ENCODE measurements at places on chromosomes 5 and 9.

GRCh38 chr5:88281322-88281721 is 12.7 kb upstream of the TMEM161B start:
- no peak for DNase-seq

DNA sequence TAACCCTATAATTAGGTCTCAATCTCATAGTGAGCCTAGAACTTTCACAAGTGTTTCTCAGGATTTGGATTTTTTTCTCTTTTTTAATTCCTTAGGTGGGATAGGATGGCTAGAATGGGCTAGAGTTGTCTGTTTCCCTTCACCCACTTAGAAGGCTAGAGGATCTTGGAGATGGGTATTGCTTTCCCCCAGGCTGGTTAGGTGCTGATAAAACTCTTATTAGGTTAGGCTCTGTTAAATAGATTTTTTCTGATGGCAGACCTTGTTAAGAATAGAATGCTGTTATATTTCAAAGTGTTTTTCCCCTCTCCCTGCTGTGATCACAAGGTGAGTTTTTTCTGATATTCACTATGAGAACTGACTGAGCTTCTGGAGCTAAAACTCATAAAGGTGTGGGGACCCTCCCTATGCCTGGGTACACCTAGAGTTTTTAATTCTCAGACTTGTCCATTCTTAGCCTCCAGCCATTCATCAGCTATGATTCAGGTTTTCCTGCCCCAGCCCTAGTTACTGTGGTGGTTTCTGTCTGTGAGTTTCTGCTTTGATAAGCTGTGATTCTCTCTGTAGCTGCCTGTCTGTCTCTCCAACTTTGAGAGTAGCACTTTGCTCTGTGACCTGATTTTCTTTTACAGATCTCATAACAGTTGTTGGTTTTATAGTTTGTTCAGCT is 132.4 kb downstream of the HACD4 start:
- no peak for DNase-seq

GRCh38 chr9:107239474-107239873 is 43.6 kb upstream of the RAD23B start:
- no peak for DNase-seq

- DNase-seq = no peak
Measured at GRCh38 chr5:35202319-35203111, 27.8 kb downstream of the PRLR start.

- DNase-seq = no peak
Measured at GRCh38 chr5:78405829-78406750, 45.7 kb downstream of the SCAMP1 start.

GRCh38 chr5:113081091-113081839 is 104.7 kb downstream of the DCP2 start:
- DNase-seq = no peak

DNA sequence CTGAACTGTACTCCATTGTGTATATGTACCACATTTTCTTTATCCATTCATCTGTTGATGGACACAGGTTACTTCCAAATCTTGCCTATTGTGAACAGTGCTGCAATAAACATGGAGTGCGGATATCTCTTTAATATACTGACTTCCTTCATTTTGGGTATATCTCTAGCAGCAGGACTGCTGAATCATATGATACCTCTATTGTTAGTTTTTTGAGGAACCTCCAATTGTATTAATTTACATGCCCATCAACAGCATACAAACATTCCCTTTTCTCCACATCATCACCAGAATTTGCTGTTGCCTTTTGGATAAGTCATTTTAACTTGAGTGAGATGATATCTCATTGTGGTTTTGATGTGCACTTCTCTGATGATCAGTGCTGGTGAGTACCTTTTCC is 81.8 kb upstream of the FAM120A start:
- no peak for DNase-seq

GRCh38 chr9:125323615-125324014 is 62.0 kb downstream of the GAPVD1 start:
- no peak for DNase-seq

GRCh38 chr5:131533836-131534235 is 101.2 kb downstream of the RAPGEF6 start:
- no peak for DNase-seq

- no peak for DNase-seq
Measured at GRCh38 chr5:151383011-151383410, 35.7 kb upstream of the SLC36A2 start.

- no peak for DNase-seq
Measured at GRCh38 chr5:6633469-6634245, 417 bp downstream of the SRD5A1 start.

DNA sequence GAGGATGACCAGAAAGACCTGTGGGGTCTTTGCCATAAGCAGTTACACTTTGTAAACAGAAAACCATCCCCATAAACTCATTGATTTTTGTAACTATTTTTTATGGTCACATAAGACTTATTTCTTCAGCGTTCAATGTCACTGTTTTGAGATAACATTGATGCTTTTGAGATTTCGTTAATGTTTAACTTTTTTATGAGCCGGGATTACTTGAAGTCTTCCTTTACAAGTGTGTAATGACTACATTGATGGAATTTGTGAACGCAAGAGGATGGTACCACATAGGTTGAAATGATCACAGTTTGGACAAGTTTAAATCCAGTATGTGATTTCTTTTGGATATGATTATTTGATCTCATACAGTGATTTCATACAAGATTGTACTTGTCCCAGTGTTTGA is 1.8 kb downstream of the SLC12A2 start:
- no peak for DNase-seq

DNA sequence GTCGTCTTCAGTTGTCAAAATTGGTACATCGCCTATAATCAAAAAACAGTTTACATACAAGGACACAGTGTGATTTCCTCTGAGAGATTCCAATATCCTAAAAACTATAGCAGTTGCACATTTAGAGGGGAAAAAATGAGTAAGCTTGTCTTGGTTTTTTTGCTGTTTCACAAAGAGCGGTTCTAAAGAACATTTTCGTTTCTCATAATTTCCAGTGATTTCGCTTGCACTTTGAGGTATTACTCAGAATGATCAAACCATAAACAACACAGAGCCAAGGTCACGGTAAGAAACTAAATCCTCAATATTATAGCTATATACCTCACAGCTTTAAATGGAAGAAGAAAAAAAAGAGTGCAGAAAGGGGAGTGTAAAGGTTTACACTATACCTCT is 861 bp downstream of the MTX3 start:
- DNase-seq = no peak

GRCh38 chr9:21056931-21057330 is 20.8 kb downstream of the IFNB1 start:
- no peak for DNase-seq

GRCh38 chr9:131406563-131407436 is 12.9 kb downstream of the PRRC2B start:
- no peak for DNase-seq

DNA sequence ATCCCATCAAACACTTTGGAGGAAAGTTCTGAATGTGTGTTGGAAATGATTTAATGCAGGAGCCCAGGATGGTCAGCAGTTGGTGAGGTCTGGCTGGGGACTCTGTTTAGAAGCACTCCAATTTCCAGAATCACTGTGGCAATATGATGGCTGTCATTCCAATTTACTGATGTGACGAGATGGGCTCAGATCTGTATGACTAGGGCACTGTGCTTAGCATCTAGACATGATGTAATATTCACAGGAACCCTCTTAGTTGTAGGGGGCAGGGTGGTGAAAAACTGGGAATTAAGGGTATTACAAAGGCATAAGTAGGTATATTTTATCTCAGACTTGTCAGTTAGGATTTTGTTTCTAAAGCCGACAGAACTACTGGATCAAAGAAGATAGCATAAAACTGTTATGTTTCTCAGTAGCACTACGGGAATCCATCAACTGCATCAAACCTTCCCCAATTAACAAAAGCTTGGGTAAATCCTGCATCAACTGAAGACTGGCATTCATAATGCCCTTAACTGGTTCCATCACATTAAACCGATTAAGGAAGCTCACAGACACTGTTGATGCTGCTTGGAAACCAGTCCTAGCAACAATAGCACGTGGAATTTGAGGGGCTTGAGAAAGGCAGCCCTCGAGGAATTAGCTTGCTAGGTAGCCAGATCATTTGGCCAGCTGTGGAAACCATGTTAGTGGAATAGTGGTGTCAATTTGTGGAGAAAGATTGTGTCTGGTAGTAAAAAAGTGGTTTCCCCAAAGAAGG is 86.1 kb downstream of the SV2C start:
- DNase-seq = no peak

DNA sequence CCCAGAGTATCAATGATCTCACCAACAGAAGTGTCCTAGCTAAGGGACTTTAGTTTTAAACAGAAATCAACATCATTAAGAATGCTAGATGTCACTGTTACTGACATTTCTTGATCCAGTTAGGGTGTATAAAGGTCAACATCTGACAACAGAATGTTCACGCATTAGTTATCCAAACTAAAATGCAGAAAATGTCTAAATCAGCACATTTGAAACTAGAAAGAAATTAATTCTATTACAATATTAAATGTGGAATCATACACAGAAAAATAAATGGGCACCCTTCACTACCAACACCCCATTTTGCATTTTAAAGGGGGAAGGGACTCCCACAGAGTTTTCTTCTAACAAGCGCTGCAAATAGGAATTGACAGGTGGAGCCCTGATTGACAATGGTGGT is 24.5 kb downstream of the ELAVL2 start:
- no peak for DNase-seq

- no peak for DNase-seq
Measured at GRCh38 chr9:10869687-10870086, 256.9 kb upstream of the PTPRD start.

Data from activated CD8-positive, alpha-beta memory T cell treated with anti-CD3 and anti-CD28 coated beads for 1 hour (primary cell).